ENCODE measurements at places on chromosomes 2 and 18.

DNA sequence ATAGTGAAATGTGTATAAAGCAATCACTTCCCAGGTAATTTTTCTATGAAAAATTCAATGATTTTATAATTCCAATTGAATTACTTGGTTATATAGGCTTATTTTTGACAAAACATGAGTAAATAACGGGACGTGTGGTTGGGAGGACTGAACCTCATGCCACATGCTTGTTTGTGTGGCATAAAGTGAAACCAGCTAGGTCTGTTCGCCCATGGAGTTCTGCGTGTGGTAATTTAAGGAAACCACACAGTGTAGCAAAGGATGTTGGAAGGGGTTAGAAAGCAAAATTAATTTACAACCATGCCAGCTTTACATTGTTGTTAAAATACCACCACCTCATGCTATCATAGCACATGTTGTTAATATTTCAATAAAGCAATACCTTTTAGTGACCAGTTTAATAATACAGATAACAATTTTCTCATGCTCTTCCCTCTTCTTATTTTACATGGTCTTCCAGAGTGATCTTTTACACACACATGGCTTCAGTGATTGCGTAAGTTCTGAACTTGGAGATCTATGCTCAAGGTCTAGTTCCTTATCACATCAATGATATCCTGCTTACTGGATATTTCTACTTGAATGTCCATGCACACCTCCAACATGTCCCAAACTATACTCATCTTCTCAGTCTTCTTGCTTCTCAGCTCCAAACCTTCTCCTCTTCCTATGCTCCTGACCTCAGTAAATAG, 156.4 kb upstream of the ITGA4 start:
- no peak for DNase-seq

DNA sequence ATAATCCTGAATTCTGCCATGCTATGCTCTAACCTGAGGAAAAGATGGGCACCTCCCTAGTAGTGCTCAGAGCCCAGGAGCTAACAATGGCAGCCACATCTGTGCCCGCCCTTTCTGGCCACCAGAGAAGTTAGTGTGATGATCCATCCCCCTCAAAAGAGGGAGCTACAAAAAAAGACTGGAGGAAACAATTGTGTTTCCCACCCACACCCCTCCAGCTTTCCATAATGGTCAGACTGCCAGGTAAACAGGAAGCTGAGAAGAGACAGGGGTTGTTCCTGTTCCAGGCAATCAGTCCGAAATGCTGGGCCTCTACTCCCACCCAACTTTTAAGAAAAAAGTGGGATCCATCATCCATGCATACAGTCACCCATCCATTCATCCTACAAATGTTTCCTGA, 3.2 kb downstream of the TBC1D8 start:
- no peak for DNase-seq

GRCh38 chr2:210445116-210445707, 31.3 kb downstream of the LANCL1 start:
- no peak for DNase-seq

- peak; percentile 25 for DNase-seq
Observed at GRCh38 chr18:23972453-23972852, 42.1 kb upstream of the TTC39C start.

DNA sequence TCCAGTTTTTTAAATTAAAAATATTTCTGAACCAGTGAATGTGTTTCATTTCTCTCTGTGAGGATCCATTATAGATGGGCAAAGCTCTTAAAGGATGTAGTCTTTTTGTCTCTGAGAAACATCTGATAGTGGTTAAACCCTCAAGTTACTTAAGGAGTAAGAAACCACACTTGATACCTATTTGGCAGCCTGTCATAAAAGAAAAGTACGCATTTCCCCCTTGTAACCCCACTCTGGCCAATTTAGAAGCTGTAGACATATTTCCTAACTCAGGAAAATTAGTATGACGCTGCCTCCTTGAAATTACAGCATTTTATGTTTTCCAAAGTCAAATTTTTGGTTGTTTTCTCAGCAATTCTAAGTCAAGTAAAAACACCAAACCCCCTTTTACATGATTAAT, 2.0 kb downstream of the STAT4 start:
- DNase-seq, result no peak
